Peyer's patch (tissue), 4 donors: ENCODE measurements at places on chromosomes 1 and 21. TPM values are rescaled to one million over a fixed set of nuclear protein-coding genes. Genes with fewer than 3 reads are reported as not detected.

DNA sequence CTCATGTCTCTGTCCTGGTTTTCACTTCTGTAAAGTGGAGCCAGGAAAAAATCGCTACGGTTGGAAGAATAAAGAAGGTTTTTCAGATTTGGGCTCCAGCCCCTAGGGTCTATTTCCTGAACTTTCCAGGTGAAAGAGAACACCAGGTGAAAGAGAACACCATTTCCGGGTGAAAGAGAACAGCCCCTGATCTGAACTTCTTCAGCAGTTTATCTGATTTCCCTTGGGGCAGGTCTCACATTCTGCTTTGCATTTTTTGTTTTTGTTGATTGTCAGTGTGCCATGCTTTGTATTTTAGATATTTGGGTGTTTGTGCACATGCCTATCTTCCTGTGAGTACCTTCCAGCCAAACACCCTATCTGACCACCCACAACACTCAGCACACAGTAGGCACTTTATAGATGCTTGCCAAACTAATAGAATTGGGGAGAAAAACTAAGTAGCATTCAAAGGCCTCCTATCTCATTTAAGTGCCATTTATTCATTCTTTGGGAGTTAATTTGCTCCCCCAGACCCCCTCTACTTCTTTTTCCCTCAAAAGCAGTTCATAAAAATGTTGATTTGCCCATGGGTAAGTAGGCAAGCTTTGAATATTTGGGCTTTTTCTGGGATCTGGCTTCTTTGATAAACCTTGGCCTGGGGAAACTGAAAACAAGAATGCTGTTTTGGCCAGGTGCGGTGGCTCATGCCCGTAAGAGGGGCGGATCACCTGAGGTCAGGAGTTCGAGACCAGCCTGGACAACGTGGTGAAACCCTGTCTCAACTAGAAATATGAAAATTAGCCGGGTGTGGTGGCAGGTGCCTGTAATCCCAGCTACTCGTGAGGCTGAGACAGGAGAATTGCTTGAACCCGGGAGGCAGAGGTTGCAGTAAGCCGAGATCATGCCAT, 2.2 kb downstream of the NAV1 start:
- no peak overlapping the region for H3K27ac ChIP-seq
- DNase-seq, result no peak
- no peaks in the 10 kb centered on the region for H3K36me3 ChIP-seq
- no peaks in the 10 kb centered on the region for H3K4me1 ChIP-seq
- no peak overlapping the region for H3K4me3 ChIP-seq

DNA sequence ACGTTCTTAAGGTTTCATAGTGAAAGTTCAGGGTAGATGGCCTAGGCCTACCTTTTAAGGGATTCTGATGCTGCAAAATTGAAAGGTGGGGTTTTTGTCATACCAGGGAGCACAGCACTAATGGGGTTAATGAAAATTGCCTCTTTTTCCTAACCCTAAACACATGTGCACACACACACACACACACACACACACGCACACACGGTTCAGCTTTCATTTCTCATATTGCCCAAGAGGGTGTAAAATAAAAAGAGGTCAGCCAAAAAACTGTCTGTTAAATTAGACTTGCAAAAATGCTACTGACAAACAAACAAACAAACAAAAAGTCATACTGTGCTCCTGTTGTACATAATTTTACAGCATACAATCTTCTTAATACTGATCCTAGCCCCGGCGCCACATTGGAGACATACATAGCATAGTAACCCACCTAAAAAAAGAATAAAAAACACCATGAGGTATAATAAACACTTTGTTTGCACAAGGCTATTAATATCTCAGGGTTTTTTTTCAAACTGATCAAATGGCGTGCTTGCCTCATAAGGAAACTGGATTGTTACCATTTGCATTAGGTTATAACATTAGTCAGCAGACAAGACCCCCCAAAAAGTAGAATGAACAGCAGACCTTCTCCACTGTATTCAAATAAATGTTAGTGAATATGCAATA, 69.1 kb downstream of the TGFB2 start:
- no peaks in the 10 kb centered on the region for H3K27me3 ChIP-seq
- no peaks in the 10 kb centered on the region for H3K4me1 ChIP-seq
- H3K4me3 ChIP-seq, result no peak overlapping the region
- no peak overlapping the region for H3K27ac ChIP-seq
- no peak for DNase-seq
- H3K36me3 ChIP-seq, result no peaks in the 10 kb centered on the region

DNA sequence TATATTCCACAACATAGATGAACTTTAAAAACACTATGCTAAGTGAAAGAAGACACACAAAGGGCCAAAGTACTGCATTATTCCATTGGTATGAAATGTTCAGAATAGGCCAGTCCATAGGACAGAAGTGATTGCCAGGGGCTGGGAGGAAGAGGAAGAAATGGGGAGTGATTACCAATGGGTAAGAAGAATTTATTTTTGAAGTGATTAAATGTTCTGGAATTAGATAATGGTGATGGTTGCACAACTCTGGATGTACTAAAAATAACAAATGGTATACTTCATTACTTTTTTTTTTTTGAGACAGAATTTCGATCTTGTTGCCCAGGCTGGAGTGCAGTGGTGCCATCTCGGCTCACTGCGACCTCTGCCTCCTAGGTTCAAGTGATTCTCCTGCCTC, 61.7 kb downstream of the CHD5 start:
- no peak overlapping the region for H3K27ac ChIP-seq
- no peaks in the 10 kb centered on the region for H3K36me3 ChIP-seq
- no peaks in the 10 kb centered on the region for H3K4me1 ChIP-seq
- DNase-seq, result no peak
- H3K27me3 ChIP-seq, result no peaks in the 10 kb centered on the region

GRCh38 chr1:15191770-15192169, 38.2 kb downstream of the TMEM51 start:
- H3K27ac ChIP-seq, result no peak overlapping the region
- H3K4me3 ChIP-seq, result no peak overlapping the region
- no peaks in the 10 kb centered on the region for H3K27me3 ChIP-seq
- H3K36me3 ChIP-seq, result no peaks in the 10 kb centered on the region
- DNase-seq, result no peak
- H3K4me1 ChIP-seq, result peaks cover 7% of the 10 kb centered on the region

- H3K36me3 ChIP-seq, result no peaks in the 10 kb centered on the region
- DNase-seq, result no peak
- no peak overlapping the region for H3K27ac ChIP-seq
- H3K27me3 ChIP-seq, result no peaks in the 10 kb centered on the region
These were observed 4.4 kb upstream of the KCNC4 start for GRCh38 chr1:110205591-110206155.

- H3K4me1 ChIP-seq, result no peaks in the 10 kb centered on the region
- no peak overlapping the region for H3K4me3 ChIP-seq
- H3K27me3 ChIP-seq, result no peaks in the 10 kb centered on the region
- DNase-seq, result no peak
- H3K36me3 ChIP-seq, result no peaks in the 10 kb centered on the region
- no peak overlapping the region for H3K27ac ChIP-seq
These were observed 161.2 kb downstream of the NPHP4 start for GRCh38 chr1:5830771-5831599.

DNA sequence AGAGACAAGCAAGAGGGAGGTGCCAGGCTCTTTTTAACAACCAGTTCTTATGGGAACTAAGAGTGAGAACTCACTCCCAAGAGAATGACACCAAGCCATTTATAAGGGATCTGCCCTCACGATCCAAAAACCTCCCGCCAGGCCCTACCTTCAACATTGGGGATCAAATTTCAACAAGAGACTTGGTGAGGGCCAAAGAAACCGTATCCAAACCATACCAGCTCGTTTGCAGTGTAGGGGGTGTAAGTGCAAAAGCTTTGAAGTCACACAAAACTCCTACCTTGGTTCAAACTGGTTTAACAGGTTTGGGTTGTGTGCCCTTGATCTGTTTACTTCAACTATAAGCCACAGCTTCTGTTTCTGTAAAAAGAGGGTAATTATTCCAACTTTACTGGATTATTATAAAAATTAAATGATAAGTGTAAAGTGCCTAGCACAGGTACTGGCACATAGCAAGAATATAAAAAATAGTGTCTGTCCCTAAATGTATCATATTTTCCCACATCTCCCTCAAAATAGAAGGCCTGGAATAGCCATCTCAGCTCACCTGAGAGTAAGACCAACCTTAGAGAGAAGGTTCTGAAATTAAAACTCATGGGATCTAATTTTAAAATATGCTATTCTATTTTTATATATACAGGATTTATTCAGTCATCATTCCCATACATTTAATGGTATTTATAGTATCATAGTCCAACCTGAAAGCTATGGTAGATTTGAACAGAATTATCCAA, 7.0 kb upstream of the USP25 start:
- DNase-seq, result no peak
- no peaks in the 10 kb centered on the region for H3K27me3 ChIP-seq
- H3K4me1 ChIP-seq, result no peaks in the 10 kb centered on the region

DNA sequence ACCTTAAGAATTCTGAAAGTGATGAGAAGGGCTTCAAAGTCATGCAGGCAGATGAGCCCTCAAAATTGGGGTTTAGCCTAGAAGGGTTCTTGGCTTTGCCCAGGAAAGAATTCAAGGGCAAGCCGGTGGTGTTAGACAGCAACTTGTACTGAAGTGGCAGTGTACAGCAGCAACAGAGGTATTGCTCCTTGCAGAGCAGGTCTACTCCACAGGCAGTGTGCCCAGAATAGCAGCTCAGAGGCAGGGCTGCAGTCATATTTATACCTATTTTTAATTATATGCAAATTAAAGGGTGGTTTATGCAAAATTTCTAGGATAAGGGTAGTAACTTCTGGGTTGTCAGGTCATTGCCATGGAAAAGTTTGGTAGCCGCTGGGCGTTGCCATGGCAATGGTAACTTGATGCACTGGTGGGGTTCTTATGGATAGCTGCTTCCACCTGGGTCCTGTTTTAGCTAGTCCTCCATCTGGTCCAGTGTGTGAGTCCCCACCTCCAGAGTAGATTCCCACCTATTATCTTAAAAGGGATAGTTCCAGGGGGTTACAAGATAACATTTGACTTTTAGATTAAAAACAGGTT, 57.9 kb upstream of the CR2 start:
- no peak overlapping the region for H3K4me3 ChIP-seq
- H3K27ac ChIP-seq, result no peak overlapping the region
- DNase-seq, result no peak
- H3K27me3 ChIP-seq, result no peaks in the 10 kb centered on the region
- H3K4me1 ChIP-seq, result no peaks in the 10 kb centered on the region

DNA sequence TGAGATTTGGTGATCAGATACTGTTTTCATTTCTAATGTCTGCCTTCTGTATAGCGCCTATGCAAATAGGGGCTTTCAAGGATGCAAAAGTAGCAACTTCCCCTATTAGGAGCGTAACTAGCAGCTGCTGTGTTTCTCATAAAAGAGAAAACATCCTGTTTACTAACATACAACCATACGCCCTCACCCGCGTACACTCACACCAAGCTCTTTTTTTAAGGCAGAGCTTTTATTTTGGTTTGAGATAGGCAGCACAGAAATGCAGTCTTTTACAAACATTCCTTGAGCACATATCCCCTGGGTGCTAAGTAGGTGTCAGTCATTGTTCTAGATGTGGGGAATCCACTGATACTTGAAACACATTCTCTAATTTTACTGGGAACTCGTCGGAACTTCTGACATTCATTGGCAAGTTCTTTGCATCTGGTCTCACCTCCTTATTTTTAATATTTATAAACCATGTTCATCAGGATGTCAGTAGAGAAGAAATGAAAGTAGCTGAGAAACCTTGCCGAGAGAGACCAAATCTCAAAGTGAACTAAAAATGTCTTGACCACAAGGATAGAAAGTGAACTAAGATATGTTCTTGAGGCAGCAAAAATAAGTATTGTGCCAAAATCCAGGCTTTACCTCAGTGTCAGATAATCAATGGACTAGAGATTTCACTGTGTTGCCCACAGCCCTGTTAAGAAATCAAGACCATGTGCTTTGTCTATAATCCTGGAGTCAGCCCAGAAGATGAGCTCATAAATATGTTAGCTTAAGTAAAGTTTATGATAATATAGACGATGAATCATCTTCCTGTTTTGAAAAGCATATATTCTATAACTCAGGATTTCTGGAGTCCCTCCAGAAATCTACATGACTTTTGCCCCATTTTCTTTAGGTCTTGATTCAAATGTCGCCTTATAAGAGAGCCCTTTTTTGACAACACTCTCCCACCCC, 350.9 kb downstream of the ST6GALNAC3 start:
- no peaks in the 10 kb centered on the region for H3K4me1 ChIP-seq
- no peak overlapping the region for H3K4me3 ChIP-seq

ZBTB37 gene
- 11.3 TPM for total RNA-seq

LAMB3 gene
- total RNA-seq, result 100 TPM

RNU11 gene
- not detected for total RNA-seq
